WTC11 (cell line): ENCODE measurements at places on chromosomes 4 and X.

- DNase-seq = no peak
Measured at GRCh38 chr4:138609943-138610350, 367.8 kb upstream of the SLC7A11 start.

GRCh38 chr4:83644677-83645659, 109.1 kb downstream of the GPAT3 start:
- DNase-seq = no peak

- no peak for DNase-seq
Measured at GRCh38 chr4:4971796-4972195, 47.5 kb downstream of the CYTL1 start.

DNA sequence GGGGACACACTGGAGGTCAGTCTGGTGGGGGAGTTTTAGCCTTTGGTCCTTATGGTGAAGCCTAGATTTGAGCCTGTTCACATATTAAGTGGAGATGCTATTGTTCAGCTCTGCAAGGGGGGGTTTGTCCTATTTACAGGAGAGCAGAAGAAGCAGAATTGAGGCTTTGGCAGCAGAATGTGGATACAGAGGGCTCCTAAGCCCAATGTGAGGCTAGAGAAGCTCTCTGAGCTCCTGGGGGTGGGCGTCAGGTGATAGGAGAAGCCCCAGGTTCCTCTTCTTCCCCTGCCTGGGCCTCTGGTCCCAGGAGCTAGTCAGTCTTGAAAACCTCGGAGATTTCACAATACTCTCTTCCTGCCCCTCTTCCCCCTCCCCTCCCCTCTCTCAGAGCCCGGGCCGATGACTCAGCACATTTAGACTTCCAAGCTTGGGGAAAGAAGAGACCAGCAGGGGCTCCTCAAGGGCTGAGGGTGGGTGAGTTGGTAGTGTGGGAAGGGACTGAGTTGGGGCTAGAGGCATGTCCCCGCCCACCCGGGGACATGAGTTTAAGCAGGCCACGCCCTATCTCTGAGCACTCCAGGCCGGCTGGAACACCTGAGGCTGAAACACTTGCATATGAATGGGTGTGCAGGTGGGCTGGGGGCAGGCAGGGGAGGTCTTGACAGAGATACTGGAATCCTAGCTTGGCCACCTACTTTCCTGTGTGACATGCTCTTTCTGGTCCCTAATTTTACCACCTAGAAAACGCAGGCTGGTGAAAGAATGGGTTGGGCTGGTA, 3.4 kb downstream of the TFE3 start:
- DNase-seq = peak; percentile 85

DNA sequence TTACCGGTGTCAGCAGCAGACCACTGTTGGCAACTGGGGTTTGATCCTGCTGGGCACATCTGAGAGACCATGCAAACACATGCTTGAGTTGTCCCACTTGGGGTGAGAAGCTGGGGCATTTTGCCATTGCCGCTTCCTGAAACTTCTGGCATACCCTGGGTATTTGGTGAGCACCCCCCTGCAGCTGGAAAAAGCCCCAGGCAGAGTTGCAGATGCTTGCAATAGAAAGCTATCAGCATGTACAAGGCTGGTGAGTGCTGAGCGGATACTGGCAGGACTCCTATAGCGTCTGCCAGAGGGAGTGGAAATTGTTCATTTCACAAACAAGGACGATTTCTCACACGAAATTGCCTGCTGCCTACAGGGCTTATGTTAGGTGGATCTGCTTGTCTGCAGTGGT, 32.3 kb downstream of the SUPT20HL1 start:
- no peak for DNase-seq

DNA sequence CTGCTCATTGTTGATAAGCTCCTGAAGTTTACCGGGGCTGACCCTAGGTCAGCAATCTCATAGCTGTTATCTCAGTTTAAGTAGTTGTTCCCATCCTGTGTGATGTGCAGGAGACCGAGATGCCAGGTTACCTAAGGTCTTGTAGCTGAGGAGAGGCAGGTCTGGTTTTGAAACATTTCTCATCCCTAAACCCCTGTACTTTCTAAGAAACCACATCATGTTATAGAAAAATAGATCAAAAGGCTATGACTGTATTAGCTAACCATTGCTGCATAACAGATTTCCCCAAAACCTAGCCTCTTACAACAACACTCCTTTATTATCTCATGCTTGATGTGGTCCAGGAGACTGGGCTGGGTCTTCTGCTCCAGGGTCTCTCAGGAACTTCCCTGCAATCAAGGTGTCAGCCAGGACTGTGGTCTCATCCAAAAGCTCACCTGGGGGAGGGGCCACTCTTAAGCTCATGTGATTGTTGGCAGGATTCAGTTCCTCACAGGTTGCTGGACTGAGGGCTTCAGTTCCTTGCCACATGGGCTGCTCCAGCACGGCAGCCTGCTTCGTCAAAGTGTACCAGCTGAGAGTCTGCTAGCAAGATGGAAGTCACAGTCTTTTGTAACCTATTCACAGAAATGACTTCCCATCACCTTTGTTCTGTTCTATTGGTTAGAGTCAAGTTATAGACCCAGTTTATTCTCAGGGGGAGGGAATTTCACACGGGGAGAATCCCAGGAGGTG, 60.9 kb upstream of the CLCN4 start:
- no peak for DNase-seq

- DNase-seq = peak; percentile 27
Measured at GRCh38 chr4:15976456-15977447, 13.8 kb upstream of the FGFBP2 start.

DNA sequence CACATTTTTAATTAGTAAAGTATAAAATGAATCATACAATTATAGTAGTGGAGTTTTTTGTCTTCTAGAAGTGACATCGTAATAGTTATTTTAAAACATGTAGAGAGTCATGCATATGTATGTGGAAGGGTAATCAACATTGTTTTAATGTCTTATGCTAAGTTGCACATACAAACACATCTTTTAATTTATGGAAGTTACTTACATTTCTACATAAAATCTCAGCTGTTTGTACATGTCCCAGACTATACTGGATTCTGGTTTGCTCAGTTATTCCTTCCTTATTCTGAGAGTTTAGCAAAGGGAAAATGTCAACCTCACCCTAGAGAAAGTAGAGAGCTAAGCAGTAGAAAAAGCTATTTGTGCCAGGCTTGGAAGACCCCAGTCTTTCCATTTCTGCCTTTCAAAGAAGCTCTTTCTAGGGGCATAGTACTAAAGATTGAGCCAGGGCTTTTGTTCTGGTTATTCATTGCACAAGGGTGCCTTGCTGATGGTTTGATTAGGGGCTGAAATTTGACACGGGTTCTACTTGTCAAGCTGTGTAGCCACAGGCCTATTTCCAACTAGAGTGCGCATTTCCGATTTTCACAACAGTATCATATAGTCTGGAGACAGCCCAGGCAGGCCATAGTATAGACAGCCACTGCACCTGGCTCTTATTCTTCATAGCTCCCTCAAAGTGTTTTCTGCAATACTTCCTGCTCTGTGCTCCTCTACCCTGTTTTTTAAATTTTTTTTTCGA, 106.3 kb downstream of the RPA4 start:
- no peak for DNase-seq

- DNase-seq = peak; percentile 18
Measured at GRCh38 chr4:84497504-84498202, 1.4 kb downstream of the NKX6-1 start.

GRCh38 chrX:4240541-4241194, 527.2 kb upstream of the PRKX start:
- no peak for DNase-seq

- DNase-seq = no peak
Measured at GRCh38 chr4:145308598-145308997, 128.2 kb upstream of the OTUD4 start.

- DNase-seq = no peak
Measured at GRCh38 chr4:968221-968620, 5.1 kb downstream of the DGKQ start.

GRCh38 chrX:150197388-150197787, 165.7 kb upstream of the MAMLD1 start:
- DNase-seq = no peak

DNA sequence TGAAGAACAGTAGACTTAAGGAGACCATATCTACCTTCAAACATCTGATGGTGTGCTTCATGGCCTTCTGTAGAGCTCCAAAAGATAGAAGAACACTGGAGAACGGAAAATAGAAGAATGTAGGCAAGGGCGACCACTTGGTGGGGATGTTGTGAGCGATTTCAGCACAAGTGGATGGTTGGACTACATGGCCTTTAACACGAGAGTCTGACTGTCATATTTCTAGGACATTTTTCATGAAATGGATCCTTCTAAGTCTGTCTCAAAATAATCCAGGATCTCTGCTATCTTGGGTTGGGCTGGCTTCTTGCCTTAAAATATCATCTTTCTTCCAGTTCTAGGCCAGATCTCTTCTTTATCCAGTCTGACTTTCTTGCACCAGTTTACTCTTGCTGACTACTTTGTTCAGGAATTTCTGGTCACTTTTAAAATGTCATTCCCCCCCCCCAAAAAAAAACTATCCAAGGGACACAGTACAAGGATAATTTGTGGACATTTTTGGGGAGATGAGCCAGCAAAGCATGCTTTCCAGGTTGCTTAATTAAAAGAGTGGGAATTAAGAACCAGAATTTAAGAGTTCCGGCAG, 1.2 kb upstream of the MID1IP1 start:
- DNase-seq = no peak

GRCh38 chr4:116073051-116073450, 959.6 kb upstream of the NDST4 start:
- no peak for DNase-seq

- no peak for DNase-seq
Measured at GRCh38 chrX:15437724-15438123, 53.5 kb upstream of the VEGFD start.

- no peak for DNase-seq
Measured at GRCh38 chrX:102042372-102043325, 82.8 kb upstream of the TCEAL2 start.

DNA sequence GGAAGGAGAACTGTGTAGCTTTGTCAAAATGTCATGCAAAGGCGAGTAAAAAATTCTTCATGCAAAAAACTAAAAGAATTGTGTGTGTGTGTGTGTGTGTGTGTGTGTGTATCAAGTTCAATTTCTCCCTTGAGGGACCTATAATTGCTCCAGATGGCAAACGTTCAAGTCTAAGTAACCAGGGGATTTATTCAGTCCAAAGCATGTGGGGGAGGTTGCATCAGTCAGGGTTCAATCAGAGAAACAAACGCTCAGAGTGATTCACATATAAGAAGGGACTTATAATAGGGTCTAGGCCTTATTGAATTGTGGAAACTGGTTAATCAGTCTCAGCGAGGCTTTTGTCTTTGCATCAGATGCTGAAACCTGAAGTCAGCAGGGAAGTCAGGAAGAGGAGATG, 5.0 kb downstream of the DCAF8L1 start:
- no peak for DNase-seq

DNA sequence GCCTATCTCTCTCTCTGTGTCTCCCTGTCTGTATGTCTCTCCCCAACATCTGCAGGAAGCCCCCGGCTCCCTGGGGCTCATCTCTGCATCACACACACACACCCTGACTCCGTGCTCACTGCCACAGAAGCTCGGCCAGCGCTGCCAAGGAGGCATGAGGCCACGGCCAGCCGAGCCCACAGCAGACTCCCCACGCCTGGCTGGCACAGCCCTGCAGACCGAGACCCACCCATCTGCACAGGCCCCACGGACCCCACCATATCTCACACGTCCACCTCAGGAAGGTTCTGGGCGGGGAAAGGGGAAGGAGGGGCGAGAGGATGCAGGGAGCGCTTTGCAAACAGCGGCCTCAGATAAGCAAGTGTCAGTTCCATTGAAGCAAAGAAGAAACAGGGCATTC, 28.5 kb upstream of the SLC25A6 start:
- peak; percentile 10 for DNase-seq
